ENCODE measurements at places on chromosomes 7 and 10.

DNA sequence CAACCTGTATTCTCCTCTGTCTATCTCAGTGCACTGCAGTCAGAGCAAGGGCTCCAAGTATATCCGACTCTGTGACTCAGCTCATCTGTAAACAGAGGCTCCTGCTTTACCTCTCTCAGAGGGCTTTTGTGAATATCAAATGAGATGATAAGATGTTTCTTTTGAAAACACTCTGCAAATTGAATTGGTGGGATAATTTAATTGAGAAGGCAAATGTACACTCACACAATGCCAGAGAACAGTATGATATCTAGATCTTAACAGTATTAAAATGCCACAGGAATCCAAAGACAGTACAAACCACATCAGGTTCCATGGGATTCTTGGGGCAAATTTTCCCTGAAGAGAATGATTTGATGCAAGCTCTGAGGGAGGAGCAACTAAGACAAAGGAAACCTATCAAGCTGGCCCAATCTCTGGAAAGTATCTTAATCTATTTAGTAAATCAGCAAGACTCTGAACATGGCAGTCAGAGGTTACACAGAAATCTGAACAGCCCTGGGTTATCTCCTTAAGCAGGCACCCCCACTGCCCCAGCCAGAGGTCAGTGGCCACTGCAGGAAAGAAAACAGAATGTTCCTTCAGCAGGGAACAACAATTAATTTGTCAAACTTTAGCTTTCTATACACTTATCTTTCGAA lies 45.9 kb downstream of the DOCK4 start:
- DNase-seq = no peak

DNA sequence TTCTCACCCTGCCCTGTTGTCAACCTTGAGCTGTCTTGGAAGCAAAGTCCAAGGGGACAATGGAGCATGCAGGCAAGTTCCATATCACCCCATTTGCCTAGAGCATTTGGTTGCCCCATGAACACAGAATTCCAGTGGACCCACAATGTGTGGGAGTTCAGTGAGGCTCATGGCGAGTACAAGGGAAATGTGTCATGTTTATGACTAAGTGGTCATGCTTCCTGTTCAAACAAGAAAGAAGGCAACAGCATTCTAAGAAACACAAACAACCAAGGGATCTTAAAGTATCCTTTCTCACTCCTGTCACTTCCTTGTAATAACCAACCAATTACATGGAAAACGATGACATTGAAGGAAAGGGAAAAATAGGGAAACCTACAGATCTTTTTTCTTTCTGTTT lies 513.0 kb downstream of the INHBA start:
- DNase-seq = no peak

DNA sequence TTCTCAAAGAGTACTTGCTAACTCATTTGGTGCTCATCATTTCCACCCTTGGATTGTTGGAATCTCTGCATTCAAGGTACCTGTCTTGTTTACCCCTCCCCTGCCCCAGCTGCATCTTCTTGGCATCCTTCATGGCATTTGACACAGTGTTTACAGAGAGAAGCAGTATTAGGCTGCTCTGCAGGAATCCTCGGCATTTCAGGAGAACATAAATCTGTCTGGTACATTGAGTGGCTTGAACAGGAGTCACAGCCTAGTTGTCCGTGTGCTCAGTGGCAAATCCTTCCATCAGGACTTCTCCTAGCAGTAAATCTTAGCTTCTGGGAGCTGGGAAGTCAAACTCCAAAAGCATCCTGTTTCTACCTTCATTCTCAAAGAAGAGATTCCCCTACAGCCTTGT lies 136.8 kb upstream of the YAE1 start:
- no peak for DNase-seq

- no peak for DNase-seq
These were observed 232.1 kb upstream of the GRB10 start for GRCh38 chr7:51014811-51015210.

DNA sequence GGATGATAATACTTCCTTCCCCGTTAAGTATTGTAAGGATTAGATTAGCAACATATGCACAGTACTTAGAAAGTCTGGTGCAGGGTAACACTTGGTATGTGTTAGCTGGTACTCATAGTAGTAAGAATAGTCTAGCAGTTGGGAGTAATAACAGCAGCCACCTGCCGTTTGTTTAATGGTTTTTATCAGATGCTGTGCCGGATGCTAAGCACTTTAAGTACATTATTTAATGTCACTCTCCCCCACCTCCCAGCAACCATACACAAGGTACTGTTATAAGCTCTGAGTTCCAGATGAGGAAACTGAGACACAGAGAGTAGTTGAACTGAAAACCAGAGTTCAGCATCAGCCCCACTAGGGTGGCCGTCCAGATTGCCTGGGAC lies 60.1 kb downstream of the ZMIZ1 start:
- no peak for DNase-seq

- DNase-seq = no peak
These were observed 98.0 kb downstream of the SPAG6 start for GRCh38 chr10:22443175-22443901.

GRCh38 chr7:28360739-28361138 lies 51.6 kb upstream of the CREB5 start:
- DNase-seq = no peak

- DNase-seq = no peak
These were observed 71.7 kb upstream of the ADAM12 start for GRCh38 chr10:126459878-126460481.

- DNase-seq = no peak
These were observed 12.8 kb upstream of the NOBOX start for GRCh38 chr7:144416341-144416740.

DNA sequence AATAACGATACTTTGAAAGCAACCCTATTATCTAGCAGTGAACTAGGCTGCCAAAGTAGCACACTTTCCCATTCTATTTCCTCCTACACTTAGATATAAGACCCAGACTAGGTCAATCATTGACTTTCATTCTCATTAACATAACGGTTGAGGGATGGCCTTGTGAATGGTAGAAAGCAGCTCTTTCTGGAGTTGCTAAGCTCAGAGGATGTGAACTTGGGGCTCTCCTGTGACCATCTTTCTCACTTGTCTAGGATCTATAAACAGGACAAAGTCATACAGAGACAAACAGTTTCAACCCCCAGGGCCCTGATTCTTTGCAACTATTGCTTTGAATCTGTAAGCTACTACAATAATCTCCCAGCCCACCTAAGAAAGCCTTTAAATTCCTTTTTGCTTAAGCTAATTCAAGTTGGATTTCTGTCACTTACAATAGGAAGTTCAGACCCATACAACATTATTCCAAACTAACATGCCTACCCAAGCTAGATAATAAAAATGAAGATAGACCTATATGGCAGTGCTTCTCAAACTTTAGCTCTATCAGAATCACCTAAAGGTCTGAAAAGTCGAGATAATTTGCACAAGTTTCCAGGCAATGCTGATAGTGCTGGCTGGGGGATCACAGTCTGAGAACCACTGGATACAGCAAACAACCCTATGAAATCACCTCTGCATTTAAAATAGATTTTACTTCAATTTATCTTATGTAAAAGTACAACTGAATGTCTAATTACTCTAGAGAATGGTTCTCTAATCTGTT lies 16.7 kb downstream of the P4HA1 start:
- no peak for DNase-seq

- DNase-seq = no peak
These were observed 56.6 kb downstream of the SPOCK2 start for GRCh38 chr10:72031706-72032105.

GRCh38 chr10:64396105-64396708 lies 875.0 kb downstream of the REEP3 start:
- DNase-seq = no peak

- DNase-seq = no peak
These were observed 12.3 kb downstream of the SFXN3 start for GRCh38 chr10:101043363-101043707.

DNA sequence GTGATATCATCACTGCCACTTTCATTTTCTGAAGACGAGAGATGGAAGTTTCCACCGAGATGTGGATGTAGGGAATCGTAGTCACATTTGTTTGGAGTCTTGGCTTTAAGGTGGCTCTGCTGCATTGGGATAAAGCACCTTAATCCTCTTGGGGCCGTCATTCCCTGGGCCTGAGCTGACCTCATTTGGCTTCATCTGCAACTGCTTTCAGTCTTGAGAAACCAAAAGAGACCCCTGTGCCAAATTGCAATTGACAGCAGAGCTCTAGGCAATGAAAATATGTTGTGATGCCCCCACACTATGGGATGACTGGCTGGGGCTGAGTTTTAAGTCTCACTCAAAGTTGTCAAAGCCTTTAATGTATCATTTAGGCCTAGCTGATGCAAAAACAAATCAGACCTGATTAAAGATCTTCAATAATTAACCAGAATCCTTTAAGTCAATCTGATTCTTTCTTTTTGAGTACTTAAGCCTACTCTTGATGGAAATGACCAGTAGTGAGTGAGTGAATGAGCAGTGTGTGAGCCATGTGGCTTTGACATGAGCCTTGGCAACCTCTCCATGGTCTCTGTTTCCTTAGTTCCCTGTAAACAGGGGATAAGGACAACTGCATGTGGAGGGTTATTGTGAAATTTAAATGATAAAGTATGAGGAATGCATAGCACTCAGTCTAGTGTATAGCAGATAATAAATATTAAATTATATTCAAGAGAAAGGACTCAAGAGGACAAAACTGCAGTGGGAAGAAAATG lies 155.0 kb downstream of the BMPER start:
- no peak for DNase-seq

DNA sequence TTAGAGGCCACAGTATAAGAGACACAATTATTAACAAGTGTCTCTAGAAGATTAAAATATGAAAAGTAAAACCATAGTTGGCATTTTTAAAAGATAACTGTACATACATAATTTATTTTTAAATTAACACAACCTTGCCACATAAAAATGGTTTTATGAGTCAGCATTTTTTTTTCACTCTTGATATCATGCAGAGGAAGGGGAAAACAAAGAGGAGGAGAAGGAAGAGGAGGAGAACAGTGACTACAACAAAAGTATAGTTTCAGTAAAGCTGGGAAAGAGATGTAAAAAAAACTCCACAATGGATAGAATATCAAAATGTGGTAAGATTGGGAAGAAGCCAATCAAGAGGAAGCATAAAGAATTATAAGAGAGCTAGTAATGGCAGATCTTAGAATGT lies 34.0 kb downstream of the CH25H start:
- no peak for DNase-seq

GRCh38 chr10:15408557-15408956 lies 37.5 kb upstream of the FAM171A1 start:
- DNase-seq = no peak

DNA sequence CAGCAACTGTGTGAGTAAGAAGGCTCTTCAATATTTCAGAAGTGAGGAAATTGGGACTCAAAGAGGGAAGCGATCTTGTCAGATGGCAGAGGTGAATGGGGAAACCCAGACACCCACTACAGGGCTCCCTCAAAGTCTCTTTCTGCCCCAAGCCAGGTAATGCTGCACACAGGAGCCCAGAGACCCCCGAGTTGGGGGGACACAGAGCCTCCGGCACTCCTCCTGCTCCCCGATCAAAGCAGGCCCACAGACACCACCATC lies 139.4 kb downstream of the TNS3 start:
- DNase-seq = no peak

DNA sequence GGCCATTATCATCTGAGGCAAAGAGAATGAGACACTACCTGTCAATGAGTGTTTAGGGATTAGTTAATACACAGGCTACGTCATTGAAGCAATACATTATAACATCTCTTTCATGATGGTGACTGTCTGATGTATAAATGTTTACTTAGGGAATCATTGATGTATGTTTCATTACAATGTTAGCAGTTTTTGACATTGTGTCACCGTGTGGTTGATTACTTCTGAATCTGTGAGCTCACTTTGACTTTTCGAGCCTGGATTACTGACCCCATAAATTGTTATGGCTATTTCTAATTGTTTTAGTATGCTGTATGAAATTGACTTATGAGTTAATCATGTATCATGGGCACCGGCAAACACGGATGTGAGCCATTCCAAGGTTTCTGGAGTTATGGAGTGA lies 494.0 kb downstream of the MAGI2 start:
- DNase-seq = no peak

GRCh38 chr7:110604885-110605284 lies 486.0 kb upstream of the LRRN3 start:
- no peak for DNase-seq

- DNase-seq = no peak
These were observed 120.9 kb downstream of the CRPPA start for GRCh38 chr7:16300361-16300895.

DNA sequence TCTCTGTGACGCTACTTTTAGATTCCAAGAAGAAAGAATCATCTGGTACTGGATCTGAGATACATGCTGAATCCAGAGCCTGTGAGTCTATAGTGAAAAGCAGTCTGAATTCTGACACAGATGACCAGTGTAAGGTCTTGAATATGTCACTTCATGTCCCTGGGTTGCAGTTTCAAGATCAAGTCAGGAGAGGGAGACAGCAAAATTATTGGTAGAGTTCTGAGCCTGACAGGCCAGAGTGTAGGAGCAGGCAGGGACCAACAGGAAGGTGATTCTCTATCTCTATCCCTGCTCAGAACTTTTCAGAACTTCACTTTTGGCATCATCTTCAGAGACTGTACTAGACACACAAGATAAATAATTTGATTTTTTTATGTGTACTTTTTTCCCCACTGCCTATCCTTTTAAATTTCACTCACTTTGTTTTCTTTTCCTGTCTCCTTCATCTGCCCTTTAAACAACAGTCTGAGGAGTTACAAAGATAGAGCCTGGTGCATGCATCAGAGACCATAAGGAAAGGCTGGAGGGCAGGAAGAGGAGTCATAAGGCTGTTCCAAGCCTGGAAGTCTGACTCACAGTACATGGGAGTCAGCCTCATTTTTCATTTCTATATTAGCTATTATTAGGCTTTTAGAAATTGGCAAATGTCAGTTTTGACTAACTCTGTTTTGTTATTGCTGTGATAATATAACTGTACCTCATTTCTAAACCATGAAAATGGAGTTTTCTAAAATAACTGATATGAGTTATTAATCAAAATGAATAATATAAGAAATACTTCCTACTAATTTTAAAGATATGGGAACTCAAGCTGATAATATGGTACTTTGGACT lies 120.2 kb upstream of the TMEM229A start:
- DNase-seq = no peak

GRCh38 chr7:69615685-69616084 lies 17.4 kb downstream of the AUTS2 start:
- no peak for DNase-seq

DNA sequence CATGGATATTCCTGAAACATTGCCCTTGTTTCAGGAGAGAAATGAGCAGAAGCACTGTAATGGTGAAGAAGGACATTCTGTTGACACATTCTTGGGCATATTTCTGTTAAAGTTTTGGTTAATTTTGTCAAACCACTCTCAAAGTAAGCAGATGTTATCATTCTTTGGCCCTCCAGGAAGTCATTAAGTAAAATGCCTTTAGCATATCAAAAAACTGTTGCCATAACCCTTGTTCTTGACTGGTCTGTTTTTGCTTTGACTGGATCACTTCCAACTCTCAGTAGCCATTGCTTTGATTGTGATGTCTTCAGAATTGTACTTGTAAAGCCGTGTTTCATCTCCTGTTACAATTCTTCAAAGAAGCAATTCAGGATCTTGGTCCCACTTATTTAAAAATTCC lies 404.3 kb upstream of the LRRTM3 start:
- no peak for DNase-seq

All from cortex of kidney (tissue), 1 donor.